ENCODE measurements at places on chromosomes 5 and 9.

DNA sequence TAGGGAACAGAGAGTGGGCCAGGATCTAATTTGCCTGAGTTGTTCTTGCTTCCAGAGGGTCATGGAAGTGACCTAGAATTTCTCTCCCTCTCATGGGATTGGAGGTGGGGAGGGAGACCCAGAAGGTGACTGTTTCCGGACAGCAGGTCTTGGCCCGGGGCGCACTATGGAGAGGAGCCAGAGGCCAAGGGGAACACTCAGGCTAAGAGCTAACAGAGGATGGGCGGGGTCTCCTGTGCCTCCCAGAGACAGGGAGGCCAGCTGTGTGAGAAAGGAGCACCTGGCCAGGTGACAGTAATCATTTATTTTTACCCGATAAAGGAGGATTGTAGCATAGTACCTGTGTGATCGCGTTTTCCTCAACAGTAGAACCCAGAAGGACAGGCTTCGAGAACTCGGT lies 50.9 kb upstream of the ANKH start:
- no peak for DNase-seq

DNA sequence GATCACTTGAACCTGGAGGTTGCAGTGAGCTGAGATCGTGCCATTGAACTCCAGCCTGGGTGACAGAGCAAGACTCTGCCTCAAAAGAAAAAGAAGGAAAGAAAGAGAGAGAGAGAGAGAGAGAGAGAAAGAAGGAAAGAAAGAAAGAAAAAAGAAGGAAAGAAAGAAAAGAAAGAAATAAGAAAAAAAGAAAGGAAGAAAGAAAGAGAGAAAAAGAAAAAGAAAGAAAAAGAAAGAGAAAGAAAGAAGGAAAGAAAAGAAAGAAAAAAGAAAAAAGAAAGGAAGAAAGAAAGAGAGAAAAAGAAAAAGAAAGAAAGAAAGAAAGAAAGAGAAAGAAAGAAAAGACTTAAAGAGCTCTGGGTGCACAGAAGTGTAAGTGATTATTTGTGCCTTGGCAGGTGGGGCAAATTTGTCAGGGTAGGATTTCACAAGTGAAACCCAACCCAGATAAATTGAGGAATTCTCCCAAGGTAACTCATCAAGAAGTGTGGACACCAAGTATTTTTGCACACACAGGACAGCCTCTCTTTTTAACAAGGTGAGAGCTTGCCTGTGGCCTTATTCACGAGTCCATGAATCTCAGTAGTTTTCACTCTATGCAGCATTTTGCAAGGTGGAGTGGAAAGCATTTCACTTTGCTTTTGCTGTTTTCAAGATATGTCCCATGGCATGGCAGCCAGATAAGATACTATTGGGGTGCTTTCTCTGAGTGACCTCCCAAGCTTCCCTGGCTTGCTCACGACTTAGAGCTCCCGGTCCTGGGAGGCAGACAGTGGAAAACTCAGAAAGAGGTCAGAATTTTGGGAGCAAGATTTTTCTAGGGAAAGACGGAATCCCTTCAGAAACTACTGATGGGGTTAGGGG lies 57.8 kb downstream of the C9orf153 start:
- DNase-seq, result no peak

DNA sequence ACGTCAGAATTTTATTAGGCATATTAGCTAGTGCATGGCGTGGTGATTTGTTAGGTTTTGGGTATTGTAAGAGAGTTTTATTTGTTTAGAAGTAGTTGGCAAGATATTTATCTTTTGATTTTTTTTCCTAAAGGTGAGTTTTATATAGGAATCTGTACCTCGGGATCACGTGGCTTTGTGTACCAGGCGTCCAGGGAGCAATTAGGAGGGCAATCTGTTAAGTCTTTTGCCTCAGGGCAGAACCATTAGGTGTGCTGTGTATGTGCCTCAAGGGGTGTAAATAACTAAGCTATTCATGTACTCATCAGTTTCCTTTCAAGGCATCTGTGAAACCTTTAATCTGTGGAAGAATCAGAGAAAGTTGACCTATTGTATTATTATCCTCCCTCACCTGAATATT lies 39.4 kb downstream of the ZSWIM6 start:
- no peak for DNase-seq

DNA sequence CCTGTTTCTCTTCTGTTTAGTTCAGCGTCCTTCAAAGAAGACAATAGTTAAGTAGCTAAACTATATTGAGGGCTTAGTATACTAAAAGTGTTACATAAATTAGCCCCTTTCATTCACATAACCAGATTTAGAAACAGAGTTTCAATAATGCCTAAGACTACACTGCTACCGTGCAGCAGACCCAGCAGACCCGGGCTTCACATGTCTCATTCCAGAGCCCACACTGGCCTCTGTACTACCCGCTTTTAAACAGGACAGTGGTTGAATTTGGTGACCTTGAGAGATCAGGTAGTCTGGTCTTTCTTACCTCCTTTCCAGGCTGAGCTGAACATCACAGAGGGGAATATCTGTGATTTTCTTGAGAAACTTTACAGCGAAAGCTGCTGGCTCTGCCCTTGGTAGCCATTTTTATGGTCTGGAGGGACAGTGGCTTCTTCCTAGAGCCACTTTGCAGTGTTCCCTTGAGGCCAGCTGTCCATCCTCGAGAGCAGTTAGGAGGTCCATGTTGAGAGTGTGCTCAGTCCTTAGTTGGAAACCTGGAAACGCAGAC lies 56.5 kb downstream of the SLC22A5 start:
- DNase-seq, result no peak

DNA sequence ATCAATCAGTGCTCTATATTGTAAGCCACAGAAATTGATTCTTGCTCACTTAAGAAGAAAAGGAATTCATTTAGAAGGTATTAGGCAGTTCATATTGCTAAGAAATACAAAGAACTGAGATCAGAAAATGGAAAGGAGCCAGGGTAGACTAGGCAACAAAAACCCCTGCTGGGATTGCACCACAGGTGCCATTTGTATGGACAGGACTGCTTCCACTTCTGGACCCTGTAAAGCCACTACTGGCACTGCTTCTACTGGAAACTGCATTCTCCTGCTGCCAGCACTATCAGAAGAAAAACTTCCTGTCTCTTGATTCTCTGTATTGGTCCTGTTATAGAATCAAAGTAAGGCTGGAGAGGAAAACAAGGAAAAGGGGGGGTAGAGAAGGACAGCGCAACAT lies 45.9 kb downstream of the CERT1 start:
- DNase-seq, result no peak

DNA sequence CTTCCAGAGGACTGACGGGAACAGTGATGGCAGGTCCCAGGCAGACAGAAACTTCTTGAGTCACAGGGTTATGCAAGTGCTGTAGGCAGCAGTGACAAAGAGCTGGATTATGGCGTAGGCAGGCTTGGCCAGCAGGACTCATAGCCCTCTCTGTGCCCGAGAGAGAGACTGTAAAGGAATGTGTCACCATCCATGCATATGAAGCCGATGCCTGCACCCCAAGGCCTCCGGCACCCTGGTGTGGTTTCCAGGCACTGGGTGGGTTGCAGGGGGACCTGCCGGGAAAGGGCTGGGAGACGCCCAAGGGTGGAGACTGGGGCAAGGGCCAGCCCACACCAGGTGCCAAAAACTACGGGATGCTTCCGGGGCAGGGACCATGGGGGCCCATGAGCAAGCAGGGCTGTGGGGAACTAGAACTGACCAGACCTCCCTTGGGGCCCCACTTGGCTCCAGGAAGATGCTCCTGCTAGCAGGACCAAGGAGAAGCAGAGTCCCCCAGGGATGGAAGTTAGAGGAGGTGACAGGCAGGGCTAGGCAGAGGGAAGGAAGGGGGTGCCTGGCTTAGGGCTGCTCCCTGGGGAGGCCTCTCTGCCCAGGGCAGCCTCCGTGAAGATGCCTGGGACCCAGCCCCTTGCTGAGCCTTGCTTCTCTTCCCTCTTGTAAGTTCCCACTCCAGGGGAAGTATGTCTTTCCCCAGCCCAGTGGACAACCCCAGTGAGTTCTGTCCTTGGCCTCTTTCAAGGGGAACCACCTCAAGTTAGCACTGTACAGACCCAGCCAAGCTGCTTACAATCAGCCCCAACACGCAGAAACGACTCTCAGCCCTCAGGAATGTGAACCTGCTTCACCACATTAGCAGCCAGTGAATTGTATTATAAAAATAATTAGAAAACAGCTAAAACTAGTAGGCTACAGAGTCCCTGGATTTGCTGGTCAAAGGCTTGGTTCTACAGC lies 10.5 kb upstream of the IPPK start:
- no peak for DNase-seq

GRCh38 chr5:34500236-34500847 lies 155.8 kb upstream of the RAI14 start:
- DNase-seq, result no peak

DNA sequence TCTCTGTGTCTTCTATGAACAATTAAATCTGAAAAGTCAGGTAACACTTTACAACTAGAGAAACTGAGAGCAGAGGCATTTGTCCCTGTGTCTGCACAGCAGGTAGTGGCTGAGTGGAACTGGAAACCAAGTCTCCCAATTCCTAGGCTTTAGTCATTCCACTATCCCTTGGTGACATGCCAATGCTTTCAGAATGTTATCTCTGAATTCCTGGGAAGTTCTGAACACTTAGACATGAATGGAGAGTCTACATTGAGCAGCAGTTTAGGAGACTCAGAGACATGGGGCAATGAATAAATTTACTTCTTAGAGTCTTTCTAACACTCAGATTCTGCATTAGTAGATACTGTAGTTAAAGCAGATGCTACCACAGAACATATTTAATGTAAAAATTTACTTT lies 94.8 kb upstream of the APC start:
- no peak for DNase-seq

- no peak for DNase-seq
These were observed 53.8 kb upstream of the RXRA start for GRCh38 chr9:134272302-134273023.

GRCh38 chr5:58926541-58926935 lies 343.7 kb downstream of the RAB3C start:
- DNase-seq, result no peak

GRCh38 chr5:7245121-7245651 lies 150.8 kb upstream of the ADCY2 start:
- no peak for DNase-seq

DNA sequence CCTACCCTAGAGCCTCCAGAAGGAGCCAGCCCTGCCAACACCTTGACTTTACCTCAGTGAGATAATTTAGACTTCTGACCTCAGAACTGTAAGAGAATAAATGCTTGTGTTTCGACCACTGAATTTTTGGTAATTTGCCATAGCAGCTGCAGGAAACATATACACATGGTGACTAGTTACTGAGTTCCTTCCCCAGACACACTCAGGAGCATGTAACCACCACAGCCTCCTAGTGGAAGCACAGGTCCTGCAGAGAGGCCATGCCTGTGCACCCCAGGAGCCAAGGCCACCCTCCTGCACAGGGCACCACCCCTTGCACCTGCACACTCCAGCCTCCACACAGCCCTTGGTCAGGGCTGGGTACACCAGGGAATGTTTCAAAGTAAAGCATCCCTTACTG lies 7.6 kb upstream of the CAMSAP1 start:
- no peak for DNase-seq

DNA sequence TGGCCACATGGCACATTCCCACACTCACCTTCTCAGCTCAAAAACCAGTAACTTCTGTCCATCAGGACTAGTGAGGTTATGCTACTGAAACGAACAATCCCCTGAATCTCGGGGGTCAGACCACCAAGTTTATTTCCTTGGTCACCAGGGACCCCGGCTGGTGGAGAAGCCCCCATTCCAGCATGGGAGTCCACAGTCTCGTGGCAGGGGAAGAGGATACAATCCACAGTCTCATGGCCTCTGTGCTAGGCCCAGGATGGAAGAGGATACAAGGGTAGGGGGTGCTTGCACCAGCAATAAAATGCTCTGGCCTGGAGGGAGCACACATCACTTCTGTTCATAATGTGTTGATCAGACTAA lies 7.4 kb upstream of the CARD19 start:
- no peak for DNase-seq

DNA sequence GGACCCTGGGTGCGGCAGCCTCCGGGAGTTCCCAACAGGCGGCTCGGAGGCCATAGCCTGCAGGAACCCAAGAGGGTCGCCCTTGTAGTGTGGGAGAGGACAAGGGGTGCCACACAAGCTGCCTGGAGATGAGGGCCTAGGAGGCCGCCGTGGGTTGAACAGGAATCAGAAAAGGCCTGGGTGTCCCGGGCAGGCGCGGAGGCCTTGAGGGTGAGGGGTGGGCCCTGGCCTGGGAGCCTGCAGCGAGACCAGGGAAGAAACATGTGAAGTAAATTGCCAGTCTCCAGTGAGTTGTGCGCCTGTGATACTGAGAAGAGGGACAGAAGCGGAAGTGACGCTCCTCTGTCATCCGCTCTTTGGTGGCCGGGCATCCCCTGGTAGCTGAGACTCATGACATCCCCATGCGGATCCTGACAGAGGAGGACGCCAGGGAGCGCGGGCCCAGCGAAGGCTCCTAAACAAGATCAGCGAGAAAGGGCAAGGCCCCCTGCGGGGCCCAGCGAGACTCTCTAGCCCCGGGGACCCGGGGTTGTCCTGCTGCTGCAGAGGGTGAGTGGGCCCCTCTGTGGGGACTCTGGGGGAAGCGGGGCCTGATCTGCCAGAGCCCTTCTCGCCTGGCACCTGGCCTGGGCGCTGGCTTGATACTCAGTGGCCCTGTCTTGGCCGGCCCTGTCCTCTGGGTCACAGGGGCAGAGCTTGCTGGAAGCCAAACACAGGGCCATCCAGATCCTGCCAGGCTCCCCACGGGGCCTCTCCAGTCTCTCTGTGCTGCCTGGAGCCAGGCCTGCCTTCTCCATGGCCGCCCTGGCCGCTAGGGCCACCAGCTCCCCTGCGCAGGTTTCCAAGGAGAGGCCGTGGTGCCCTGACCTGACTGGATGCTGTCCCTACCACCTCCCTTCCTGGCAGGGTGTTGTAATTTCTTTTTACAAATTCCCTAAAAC lies 788.4 kb downstream of the TLE4 start:
- no peak for DNase-seq

DNA sequence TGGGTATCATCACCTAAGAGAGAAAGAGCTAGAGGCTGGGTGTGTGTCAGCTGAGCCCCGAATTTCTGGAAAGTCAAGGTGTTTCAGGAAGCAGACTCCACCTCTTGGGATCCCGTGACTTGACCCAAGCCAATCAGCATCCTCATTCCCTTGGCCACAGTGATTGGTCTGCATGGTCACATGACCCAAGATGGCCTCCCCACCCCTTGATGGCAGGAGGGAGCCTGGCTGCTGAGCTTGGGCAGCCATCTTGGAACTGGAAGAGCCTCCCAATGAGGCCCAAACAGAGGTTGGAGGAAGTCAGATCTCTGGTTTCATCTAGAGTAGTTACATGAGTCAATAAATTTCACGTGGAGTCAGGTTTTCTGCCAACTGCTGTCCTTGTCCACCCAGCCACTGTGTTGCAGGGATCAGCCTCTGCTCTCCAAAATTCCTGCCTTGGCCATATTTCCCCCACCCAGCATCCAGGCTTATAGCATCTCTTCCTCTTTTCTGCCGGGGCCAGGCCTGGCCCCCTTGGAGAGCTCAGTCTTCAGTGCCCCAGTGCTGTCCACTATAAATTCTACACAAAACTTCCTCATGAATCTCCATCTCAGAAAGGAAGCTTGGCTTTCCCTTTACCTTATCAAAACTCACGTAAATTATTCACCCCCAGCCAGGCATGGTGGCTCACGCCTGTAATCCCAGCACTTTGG lies 17.2 kb upstream of the SUSD3 start:
- no peak for DNase-seq

- no peak for DNase-seq
These were observed 22.5 kb downstream of the ROPN1L start for GRCh38 chr5:10464173-10464572.
